ENCODE measurements at places on chromosomes 7 and 10.
A peak's percentile ranks its signal among the peaks of the same experiment; 100 is the strongest.

DNA sequence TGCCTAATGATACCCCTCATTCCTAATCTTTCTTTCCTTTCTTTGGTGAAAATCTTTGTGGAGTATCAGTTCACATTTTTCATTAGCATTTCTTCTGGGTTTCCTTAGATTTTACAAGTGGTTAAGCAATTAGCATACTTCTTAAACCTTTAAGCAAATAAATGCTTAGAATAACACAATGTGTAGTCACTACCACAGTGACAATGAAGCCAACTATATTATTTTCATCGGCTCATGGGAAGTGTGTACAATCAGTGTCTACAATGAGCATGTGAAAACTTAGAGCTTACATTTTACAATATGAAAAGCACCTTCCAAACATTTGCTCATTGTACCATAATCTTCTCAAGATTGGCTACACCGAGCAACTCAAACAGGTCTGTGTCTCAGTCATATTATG is 176.2 kb upstream of the PLXNA4 start:
- no peak for DNase-seq

DNA sequence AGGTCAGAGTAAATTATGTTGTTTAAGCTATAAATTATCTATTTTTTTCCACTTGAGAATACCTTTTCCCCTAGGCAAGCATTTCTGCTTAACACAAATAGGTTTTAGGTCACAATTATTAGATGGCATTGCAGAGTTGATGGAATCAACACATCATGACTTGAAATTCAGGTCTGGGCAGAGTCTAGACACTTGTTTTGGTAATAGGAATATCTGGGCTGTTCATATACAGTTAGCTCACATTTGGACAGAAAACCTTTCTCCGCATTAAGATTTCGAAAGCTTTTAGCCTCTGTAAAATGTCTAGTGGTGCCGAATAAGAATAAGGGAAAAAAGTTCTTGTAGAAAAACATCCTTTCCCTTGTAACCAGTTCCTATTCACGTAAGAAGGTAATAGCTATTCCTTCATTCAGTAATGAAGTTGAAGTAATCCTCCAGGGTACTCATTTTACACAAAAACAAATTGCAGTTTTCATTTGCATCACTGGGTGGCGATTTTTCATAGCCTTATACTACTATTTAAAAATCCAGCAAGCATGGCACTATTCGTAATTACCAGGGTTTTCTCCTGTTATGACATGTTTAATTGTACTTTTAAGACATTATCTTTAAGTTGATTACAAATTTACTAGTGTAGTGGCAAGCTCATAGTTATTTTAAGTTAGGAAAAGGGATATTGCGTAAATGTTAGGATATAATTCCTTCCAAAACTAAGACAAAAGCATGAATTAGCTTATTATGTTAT is 37.0 kb downstream of the RPA3 start:
- peak; percentile 59 for DNase-seq

DNA sequence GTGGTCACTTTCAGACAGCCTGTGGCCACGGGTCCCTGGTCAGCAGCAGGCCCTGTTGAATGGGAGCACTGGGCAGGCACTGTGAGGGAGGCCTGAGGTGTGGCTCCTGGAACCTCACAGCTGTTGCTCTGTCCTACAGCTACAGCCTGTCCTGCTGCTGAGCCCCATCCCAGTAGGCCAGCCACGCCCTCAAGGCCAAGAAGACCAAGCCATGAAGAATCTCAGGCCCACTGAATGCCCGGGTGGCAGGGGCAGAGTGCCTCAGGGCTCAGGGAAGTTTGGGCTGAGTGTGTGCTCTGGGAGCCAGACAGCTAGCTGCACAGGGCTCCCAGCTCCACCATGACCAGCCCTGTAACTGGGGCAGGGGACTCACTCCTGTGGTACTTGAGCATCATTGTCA is 363.5 kb upstream of the NUPR2 start:
- no peak for DNase-seq

- no peak for DNase-seq
Observed at GRCh38 chr10:100829097-100829870, 83.5 kb upstream of the SLF2 start.

- no peak for DNase-seq
Observed at GRCh38 chr10:59910867-59911266, 4.5 kb upstream of the CCDC6 start.

GRCh38 chr10:97128516-97129154 is 57.1 kb downstream of the SLIT1 start:
- DNase-seq: no peak

DNA sequence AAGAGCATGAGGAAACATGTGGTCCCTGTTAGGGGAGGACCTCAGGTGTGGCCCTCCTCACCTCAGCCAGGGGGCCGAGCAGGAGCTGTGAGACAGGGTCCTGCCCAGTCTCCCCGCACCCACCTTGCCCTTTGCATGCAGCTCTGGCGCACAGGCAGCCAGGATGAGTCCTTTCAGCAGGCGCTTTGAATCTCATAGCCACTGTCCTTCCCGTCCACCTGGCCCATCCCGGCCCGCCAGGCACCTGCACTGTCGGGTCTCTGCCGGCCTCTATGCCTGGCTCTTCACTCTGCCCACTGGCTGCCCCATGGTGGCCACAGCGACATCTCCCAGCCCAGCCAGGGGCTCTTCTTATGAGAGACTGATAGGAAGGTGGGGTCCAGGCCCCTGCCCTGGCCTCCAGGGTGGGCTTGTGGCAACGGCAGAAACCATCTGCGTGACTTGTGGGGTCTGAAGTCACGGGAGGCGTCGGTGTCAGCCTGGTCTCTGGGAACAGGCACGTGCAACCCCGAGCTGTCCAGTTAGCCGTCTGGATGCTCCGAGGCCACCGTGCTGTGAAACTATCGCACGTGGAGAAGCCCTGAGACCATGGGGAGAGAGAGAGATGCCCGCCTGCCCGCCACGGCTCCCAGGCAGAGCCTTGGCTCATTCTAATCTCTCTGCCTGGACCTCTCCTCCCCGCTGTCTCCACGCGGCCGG is 37.4 kb downstream of the FOXL3 start:
- no peak for DNase-seq

GRCh38 chr7:156949541-156950380 is at the start of gene NOM1:
Gene NOM1 (plus strand): TSS chr7:156949712. CDS start chr7:156949738, 26 bp downstream.
- peak; percentile 82 for DNase-seq

DNA sequence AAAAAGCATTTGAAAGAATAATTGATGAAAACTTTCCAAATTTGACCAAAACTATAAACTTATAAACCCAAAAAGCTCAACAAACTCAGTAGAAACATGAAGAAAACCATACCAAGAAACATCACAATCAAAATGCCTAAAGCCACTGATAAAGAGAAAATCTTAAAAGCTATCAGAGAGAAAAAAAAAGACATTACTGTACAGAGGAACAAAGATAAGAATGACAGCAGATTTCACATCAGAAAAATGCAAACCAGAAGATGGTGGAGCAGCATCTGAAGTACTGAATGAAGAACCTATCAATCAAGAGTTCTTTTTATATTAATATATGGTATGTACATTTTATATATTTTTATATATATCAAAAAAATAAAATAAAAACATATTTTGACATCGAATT is 2.4 kb upstream of the GPAM start:
- DNase-seq: no peak

DNA sequence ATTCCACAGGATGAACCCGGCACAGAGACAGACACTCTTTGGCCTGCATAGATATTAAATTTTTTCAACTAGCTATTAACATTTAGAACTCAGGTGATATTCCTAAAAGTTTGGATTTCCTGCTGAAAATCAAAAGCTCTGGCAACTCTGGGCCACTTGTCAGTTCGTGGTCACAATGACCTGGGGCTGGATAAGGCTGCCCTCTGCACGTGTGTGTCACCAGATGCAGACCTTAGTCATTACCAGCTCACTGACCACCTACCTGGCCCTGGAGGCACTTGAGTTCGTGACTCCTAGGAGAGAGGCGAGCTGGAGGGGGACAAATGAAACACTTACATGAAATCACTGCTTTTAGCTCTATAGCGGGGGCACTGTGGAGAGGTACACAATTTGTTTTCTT is 126.5 kb downstream of the HIPK2 start:
- DNase-seq: peak; percentile 8

DNA sequence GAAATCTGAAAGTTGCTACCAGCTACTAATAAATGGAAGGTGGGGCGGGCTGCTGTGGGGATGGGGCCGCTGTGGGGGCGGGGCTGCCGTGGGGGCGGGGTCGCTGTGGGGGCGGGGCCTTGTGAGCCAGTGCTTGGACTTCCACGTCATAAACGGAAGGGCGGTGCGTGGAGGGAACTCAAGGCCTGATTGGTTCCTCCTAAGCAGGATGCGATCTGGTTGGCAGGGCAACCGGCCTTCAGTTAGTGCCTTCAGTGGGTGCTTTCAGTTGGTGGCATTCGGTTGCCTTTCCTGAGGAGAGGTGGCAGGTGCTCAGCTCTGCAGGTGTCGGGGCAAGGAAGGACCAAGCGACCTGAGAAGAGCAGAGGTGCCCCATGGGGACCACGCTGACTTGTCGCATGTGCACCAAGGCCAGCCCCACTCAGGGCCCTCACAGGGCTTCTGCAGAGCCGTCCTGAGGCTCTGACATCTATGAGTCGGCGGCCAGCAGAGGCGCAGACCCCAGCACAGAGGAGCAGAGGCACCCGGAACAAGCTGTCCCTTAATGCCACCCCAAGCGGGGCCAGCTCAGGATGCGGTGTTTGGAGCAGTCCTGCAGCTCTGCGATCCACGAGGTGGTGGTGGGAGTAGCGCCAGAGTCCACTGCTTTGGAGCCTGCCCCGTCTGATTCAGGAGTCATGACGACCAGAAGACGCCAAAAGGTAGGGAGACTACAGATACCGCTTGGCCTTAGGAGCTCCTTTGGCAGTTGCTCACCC is 54.4 kb upstream of the PDSS1 start:
- DNase-seq: no peak

- no peak for DNase-seq
Observed at GRCh38 chr10:31345886-31346285, 26.9 kb downstream of the ZEB1 start.

DNA sequence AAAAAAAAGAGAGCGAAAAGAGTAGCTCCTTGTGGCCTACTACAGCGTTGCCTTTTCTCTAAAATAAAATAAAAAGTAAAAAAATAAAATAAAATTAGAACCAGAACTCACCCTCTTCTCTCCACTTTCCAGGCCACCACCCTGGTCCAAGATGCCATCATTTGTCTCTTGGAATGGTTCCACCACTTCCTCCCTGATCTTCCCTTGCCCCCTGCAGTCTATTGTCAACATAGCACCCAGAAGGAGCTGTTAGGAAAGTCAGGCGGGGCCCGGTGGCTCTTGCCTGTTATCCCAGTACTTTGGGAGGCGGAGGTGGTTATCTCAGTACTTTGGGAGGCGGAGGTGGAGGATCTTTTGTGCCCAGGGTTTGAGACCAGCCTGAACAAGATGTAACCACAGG is 7.6 kb upstream of the GRID2IP start:
- peak; percentile 73 for DNase-seq

DNA sequence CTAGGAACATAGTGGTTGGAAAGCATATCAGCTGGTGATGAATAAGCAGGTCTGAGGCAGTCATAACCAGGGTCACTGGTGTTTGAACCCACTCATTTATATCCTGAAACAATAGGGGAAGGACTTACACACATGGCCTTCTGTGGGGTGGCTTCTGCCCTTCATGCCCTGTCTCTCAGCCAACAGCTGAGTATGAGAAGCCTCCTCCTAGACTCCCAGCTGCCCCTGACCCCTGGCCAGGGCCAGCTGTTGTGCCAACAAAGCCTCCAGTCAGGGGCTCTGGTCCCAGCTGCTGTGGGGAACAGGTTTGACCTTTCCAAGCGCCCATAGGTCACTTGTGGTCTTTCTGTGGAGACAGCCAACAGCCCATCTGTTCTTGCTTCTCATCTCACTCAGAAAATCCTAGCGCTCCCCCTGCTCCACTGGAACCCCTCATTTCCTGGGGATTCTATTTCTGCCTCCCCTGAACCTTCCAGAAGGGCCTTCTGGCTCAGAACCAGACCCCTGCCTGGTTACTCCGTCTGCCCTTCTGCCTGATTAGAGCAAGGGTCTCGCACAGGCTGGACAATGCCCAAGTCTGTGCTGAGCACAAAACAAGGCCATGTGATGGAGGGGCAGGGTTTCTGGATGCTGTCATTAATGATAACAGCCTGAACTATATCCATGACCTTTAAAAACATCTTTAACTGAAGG is 9.7 kb upstream of the PURB start:
- no peak for DNase-seq

- no peak for DNase-seq
Observed at GRCh38 chr10:98391065-98391464, 23.9 kb downstream of the PYROXD2 start.

All from EL (cell line).